GF-D8 (cell line): ENCODE measurements at places on chromosomes 11 and 22.

- DNase-seq, result no peak
Measured at GRCh38 chr22:49779211-49779610, 48.5 kb downstream of the BRD1 start.

GRCh38 chr11:128116885-128117284, 470.5 kb downstream of the ETS1 start:
- DNase-seq, result no peak

GRCh38 chr11:96082002-96082899, 158.3 kb upstream of the MTMR2 start:
- DNase-seq, result no peak

- DNase-seq, result no peak
Measured at GRCh38 chr22:39316440-39317083, 2.9 kb downstream of the RPL3 start.
